Stimulated activated CD4-positive, alpha-beta T cell treated with anti-CD3 and anti-CD28 coated beads, TNF-alpha, amount 100 ng/mL, for 1 hour (primary cell): ENCODE measurements at places on chromosomes 2 and 18.

- DNase-seq = no peak
Observed at GRCh38 chr2:18804536-18804935, 215.2 kb upstream of the NT5C1B start.

GRCh38 chr2:164896634-164897355, 55.2 kb upstream of the COBLL1 start:
- no peak for DNase-seq

DNA sequence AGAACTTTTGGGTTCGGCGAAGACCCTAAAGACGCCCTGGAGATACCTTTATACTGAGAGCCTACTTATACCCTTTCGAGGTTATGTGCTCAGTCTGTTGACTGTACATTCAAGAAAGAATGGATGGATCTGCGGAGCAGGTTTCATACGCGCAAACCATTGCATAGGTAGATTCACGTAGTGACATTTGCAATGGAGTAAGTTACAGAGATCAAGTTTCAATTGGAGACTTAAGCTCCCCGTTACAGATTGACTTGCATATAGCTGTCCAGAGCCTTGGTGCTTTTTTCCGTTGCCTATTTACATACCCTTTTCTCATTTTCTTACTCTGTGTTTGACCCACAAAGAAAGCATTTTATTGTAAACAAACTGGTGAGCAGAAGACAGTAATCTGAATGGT, 923 bp downstream of the PSMD1 start:
- no peak for DNase-seq

DNA sequence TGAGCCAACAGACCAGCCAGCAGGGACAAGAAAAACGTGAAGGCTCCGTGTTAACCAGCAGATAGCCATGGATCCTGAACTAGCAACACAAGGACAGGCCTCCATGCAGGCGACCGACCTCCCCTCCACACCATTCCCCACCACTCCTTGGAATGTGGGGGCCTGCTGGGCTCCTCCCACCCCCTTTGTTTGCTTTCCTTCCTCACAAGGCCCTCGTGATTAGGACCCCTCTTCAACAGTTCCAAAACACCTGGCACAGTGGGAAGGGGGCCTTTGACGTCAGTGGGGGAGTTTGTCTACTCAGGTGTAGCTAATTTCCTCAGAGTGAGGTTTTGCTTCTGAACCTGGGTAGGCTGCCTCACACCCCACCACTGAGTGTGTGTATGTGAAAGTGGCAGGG, 37.8 kb downstream of the SLC14A2 start:
- no peak for DNase-seq

DNA sequence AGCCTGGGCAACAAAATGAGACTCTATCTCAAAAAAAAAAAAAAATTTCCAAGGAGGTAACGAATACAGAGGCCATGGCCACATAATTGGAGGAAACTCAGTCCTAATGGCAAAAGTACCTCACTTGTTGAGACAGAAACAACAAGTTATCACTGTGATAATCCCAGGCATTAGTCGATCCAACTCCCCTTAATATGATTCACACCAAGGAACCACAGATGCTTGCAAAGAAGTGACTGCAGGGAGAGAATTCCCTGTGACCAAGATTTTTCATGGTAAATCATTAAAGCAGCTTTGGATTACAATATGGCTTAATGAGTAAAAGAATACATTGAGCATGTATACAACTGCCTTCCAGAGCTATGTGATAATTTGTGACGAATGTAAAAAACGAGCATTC, 80.4 kb upstream of the RNU4ATAC start:
- no peak for DNase-seq

DNA sequence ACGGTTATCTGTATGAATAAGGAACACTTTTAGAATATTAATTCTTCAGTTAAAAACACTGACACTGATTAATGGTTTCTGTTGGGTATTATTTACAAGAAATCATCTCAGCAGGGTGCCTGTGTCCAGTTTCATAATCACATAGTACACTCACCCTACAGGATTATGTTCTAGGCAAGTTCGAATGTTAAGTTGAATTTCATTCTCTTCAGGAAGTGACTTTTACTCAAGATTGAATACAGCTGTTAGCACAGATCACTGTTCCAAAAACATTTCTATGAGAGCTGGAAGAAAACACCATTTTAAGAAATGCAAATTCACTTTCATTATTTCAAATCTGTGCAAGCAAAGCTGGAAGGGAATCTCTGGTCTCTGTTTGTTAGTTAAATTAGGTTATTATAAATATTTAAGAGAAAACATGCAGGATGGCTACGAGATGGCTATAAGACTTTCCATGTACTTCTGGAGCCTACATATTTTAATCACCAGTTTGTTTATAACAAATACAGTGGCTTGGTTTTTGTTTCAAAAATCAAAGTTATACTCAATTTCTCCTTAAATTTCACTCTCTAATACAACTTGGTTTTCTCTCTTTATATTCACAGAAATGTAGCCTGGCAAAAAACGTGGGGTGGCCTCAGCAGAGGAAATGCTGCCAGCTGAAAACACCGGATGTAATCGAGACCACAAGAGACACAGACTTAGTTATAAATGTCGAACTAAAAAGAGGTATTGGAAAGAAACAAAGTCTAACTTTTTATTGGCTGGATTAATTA, 65.8 kb downstream of the RBMS1 start:
- DNase-seq = peak; percentile 35

DNA sequence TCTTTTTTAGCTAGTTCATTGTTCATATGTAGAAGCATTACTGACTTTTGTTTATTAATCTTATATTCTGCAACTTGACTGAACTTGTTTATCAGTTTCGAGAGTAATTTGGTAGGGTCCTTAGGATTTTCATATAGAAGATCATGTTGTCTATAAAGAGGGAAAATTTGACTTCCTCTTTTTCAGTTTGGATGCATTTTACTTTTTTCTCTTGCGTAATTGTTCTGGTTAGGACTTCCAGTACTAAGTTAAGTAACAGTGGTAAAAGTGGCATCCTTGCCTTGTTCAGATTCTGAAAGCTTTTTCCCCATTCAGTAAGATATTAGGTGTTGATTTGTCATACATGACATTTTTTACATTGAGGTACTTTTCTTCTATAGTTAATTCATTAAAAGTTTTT, 726.0 kb downstream of the KCNJ3 start:
- no peak for DNase-seq
